ENCODE measurements at places on chromosomes 4 and X.
A peak's percentile ranks its signal among the peaks of the same experiment; 100 is the strongest.

- DNase-seq, result peak; percentile 6
Measured at GRCh38 chrX:43836435-43837184, 45.6 kb downstream of the MAOB start.

GRCh38 chr4:30245140-30245539, 475.0 kb upstream of the PCDH7 start:
- DNase-seq, result no peak

DNA sequence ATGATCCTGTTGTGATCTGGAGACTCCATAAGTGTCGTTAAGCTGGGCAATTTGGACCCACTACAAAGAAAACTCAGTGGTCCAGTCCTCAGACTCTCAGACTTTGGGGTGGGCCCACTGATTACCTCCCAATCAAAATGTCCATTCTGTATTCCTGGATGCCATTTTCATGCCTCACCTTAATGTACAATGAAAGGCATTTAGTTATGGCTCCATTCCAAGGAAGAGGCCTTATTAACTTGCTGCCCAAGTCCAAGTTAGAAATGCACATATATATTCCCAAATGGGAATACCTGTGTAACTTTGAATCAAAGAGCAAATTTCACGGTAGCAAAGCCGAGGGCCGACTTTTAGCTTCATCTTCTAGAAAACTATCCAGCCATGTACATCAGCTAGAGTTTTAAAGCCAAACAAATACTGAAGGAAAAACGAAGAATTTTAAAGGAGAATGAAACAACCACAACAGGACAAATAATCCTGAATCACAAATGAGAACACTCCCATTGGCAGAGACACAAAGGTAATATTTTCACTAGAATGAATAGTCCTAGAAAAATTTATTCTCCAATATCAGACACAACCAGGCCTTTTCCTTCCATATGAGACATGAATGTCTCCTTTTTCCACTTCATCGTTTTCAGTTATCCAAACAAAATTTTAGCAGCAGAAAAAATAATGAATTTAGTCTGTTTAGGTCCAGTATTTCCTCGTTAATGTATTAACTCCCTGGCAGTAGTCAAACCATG, 63.7 kb upstream of the HHIP start:
- no peak for DNase-seq

DNA sequence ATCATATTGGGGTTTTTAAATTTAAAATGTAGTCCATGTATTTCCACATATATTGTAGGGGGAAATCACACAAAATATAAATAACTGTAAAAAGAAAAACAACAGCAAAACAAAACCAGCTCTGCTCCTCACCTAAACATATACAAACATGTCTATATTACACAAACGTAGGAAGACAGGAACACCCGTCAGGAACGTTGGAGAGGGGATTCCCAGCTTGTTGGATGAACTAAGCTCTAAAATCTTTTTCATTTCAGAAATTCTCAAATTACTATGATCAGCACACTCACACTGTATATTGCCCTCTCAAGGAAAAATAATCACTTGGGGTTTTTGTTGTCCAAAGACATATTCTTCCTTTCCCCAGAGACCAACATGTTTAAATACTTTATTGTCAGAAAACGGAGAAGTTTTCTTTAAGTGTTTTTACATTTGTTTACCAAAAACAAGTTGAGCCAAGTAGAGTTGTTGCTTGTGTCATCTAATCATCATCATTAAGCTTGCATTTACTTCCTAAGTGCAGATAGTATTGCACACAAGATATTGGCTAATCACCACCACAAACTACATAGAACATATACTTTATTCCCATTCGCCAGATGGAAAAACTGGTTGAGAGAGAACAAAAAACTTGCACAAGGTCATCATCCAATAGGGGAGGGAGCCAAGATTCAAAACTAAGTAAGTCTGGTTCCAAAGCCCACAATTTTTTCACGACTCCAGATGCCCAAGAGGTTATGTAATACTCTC, 2.4 kb upstream of the TLR10 start:
- DNase-seq, result no peak

DNA sequence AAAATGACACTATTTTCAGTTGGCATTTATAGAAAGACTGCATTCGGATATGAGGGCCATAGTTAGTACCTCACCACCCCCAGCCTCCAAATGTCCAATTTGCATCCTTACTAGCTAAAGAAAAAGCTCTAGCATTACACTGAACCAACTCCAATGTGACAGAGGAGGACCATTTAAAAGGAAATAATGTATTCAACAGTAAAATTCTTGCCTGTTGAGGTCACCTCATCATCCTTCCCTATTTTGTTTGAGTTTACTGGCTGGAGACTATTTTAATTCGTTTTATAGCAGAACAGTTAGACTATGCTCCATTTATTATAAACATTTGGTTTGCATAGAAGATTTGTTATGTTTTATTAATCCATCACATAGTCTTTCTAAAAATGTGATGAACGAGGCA, 88.2 kb upstream of the PPARGC1A start:
- DNase-seq, result no peak

- no peak for DNase-seq
Measured at GRCh38 chrX:124736553-124737270, 390.3 kb downstream of the SH2D1A start.

All from hematopoietic multipotent progenitor cell treated with erythropoietin and hydrocortisone succinate and interleukin-3 and kit ligand, for 8 days (in vitro differentiated cells).